ENCODE measurements at places on chromosomes 12 and 14.

GRCh38 chr12:63521706-63522105 lies 146.6 kb downstream of the DPY19L2 start:
- no peak for DNase-seq

- DNase-seq, result no peak
Measured at GRCh38 chr14:53620890-53621289, 335.7 kb downstream of the BMP4 start.

GRCh38 chr12:94133964-94134795 lies 14.2 kb upstream of the PLXNC1 start:
- DNase-seq, result no peak

DNA sequence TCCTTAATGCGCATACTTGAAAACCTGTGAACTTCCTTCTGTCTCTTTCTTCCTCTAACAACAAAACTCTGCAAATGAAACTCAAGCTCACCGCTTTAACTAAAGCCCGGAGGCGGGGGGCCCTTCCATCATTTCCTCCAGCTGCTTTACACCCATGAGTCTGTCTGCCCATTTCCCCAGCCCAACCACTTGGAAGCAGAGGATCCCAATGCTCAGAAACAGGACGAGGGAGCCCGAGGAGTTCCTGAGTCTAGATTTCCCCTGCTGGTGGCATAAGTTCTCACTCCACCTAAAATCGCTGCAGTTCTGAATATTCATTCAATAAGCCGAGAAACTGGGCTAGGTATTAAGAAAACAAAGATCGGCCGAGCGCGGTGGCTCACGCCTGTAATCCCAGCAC lies 30.8 kb downstream of the GPR19 start:
- no peak for DNase-seq

- DNase-seq, result no peak
Measured at GRCh38 chr12:84822525-84822924, 90.1 kb downstream of the SLC6A15 start.

- DNase-seq, result no peak
Measured at GRCh38 chr12:60195483-60195882, 599.7 kb downstream of the SLC16A7 start.

DNA sequence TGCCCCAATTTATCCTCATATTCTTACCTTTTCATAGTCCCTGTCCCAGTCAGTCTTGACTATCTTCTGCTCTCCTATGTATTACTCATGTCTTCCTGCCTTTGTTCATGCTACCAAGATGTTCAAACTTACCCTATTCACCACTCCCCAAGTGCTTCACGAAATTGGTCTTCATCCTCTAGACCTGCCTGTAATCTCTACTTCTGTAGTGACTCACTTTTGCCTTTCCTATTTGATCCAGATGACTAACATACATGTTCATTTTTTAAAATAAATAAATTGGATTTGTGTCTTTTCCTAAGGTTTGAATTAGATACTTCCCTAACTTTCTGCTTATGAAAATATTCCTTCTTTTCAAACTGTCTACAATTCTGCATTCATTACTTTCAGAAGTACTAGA lies 107.7 kb upstream of the PPM1H start:
- DNase-seq, result no peak

DNA sequence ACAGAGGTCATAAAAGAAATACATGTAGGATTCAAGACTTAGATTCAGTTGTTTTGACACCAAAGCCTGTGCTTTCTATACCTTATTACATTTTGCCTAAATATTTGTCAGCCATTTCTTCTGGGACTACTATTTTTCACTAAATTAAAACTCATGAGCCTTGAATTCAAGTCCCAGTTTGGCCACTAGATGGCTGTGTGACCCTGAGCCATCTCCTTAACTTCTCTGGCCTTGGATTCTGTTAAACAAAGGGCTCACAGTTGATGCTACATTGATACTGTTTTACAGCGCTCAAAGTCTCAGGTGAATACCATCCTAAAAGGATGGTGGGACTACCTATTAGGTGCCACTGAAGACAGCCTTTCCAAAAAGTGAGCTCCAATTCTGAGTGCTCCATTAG lies 39.6 kb upstream of the CCDC198 start:
- no peak for DNase-seq

- DNase-seq, result no peak
Measured at GRCh38 chr14:74045522-74045921, 26.4 kb downstream of the BBOF1 start.

- DNase-seq, result no peak
Measured at GRCh38 chr12:92871116-92871515, 58.0 kb downstream of the EEA1 start.

DNA sequence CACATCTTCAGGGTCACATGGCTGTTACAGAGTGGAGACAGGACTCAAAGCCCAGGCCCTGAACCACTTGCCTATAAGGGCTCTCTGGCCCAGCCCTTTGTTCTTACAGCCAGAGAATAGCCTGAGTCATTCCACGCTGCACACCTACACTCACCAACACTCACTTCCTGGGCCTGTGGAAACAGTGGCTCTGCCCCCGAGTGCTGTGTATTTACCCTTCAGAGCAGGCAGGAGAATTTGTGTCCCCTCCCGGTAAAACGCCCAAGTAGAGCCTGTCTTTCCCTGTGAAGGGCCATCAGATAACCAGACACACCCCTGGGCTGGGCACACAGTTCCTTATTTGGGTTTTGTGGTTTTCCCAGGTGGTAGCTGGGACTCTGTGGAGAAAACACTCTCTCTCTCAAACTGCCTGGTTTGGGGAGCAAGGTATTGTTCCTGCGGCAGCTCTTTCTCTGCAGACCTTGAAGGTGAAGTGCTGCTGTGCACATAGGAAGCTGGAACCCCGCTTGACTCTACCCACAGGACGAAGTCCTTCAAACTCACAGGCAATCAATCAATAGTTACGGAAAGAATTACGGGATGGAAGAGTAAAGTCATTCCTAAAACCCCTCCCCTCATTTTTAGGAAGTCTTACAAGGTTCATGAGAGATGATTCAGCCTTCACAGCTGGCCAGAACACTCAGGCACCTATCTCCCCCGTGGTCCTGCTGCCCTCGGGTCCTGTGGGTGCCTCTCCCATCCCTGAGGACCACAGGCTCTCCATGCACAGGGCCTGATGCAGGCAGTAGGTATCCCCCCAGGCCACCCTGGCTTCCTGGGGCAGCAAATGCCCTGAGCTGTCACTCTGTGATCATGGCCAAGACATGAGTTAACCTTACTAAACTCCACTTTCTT lies 20.3 kb downstream of the FIGNL2 start:
- DNase-seq, result peak; percentile 64

GRCh38 chr12:128078301-128078971 lies 188.5 kb upstream of the TMEM132C start:
- no peak for DNase-seq

DNA sequence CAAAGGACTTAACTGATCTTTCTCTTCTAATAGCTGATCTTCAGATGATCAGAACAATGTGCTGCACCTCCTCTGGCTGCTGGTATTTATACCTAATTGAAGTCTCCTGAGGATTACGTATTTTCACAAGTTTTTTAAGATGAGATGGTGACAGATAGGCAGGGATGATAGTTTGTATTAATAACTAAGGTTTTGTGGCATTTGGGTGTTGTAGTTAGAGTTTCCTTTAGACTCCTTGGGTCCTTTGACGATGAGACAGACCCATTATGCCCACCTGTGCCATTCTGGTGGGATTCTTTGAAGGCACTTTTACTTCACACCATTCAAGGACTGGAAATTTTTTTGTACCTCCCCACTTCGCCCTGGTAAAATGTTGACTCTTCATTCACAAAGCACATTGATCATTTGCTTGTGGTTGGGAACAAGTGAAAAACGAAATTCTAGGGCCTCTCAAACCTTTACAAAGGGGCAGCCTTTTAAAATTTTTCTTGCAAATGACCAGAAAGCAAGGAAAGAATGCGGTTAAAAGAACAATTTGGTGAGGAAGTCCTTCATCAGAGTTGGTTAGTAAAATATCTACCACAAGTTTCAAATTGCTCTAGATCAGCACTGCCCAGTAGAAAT lies at the start of gene IFNG:
Gene IFNG (minus strand): TSS at position 60 of the 624 bp plus-strand sequence. CDS start 125 bp downstream, outside the sequence.
- no peak for DNase-seq

GRCh38 chr14:86055512-86056075 lies 525.6 kb downstream of the FLRT2 start:
- DNase-seq, result no peak

GRCh38 chr12:122159882-122160281 lies 14.1 kb downstream of the IL31 start:
- DNase-seq, result no peak

DNA sequence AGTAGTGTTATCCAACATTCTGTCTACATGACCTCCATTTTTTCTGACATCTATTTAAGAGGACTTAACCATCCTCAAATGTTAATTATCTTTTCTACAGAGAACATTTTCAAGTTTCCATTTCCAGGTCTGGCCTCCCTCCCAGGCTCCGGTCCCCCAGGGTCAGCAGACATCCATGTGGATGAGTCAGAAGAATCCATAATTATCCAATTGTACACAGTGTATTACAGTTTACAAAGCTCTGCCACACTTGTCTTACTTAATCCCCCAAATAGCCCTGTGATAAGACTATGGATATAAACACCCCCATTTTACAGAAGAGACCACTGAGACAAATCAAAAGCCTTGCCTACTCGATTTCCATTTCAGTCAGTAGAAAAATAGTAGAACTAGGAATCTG lies 65.0 kb downstream of the SLC8A3 start:
- no peak for DNase-seq

- no peak for DNase-seq
Measured at GRCh38 chr14:93729993-93730392, 58.3 kb downstream of the PRIMA1 start.

- no peak for DNase-seq
Measured at GRCh38 chr14:37599507-37600368, 4.3 kb downstream of the TTC6 start.

All from stimulated activated CD4-positive, alpha-beta T cell treated with anti-CD3 and anti-CD28 coated beads, Interleukin-12 subunit alpha, Interleukin-12 subunit beta, amount 100 ng/mL, for 48 hours (primary cell).